Melanocyte of skin (primary cell): ENCODE measurements at places on chromosomes 12 and 14. TPM values are rescaled to one million over a fixed set of nuclear protein-coding genes. Genes with fewer than 3 reads are reported as not detected.

The PLA2G1B gene
- total RNA-seq, result not detected in 2 replicates

The AQP6 gene
- not detected in 2 replicates for total RNA-seq

The RERGL gene
- total RNA-seq, result not detected in 2 replicates

The RPGRIP1 gene
- 0.34 TPM in 1 of 2 replicates, not detected in the other for total RNA-seq

The DCN gene
- 0.69 and 14.9 TPM in 2 replicates for total RNA-seq

The DNAJC22 gene
- 2.2 and 5.3 TPM in 2 replicates for total RNA-seq

The IL31 gene
- not detected in 2 replicates for total RNA-seq

The SLC24A4 gene
- 0.62 and 1.3 TPM in 2 replicates for total RNA-seq

The CDCA3 gene
- total RNA-seq, result 44.4 and 54.9 TPM in 2 replicates

The CLEC6A gene
- not detected in 2 replicates for total RNA-seq

The CCDC184 gene
- under 0.01 TPM in 1 of 2 replicates, not detected in the other for total RNA-seq

The ATXN7L3B gene
- total RNA-seq, result 17.9 and 24.7 TPM in 2 replicates

The B3GNT4 gene
- total RNA-seq, result 0.15 and 0.67 TPM in 2 replicates
